Stimulated activated CD4-positive, alpha-beta T cell treated with anti-CD3 and anti-CD28 coated beads, Interleukin-12 subunit alpha, Interleukin-12 subunit beta, amount 100 ng/mL, for 4 hours (primary cell): ENCODE measurements at places on chromosomes 2 and 18.

DNA sequence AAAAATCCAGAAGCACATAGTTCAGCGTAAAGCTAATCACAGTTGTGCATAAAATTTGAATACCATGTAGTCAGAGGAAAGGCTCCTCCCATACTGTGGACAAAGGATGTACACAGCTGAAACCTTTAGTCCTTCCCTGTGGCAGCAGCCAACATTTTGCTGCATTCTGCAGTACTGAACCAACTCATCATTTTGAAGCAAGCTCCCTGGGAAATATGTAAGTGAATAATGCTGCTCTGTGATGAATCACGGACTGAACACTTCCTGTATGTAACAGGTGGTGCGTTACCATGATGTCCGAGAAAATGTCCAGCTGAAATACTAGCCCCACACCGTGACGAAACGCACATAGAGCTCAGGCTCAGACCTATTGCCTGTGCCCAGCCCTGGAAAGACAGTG lies 421.1 kb upstream of the RAB12 start:
- DNase-seq: no peak

DNA sequence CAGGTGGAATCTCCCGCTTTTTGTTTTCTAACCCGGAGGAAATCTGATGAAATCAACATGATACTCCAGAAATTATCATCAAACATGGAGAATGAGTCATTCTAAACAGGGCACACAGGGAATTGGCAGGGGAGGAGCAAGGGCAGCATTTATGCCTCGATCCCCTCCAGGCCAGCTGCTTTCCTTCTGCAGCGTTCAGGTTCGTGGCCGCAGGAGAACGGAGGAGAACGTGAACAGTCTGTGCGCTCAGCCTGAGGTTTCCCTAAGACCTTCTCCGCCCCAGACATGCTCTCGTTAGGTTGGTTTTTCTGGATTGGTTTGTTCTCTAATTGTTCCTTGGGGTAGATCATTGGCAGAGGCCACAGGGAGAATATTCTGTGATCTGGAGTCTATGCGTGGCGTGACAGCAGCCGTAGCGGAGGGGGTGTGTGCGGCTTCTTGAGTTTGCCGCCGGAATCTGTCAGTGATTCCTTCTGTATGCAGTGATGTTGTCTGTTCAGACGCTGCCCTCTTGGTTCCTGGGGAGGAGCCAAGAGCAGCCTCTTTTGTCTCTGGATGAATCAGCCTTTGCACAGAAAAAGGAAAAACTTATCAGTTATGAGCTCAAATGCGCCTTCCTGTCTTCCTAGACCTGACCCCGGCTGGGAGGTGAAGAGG lies 75.9 kb downstream of the SH3BP4 start:
- DNase-seq: no peak

- DNase-seq: no peak
Measured at GRCh38 chr2:24009680-24010476, at the start of gene MFSD2B. Gene MFSD2B, plus strand, starts transcription at chr2:24010085. Its CDS starts 12 bp downstream, at chr2:24010097.

- no peak for DNase-seq
Measured at GRCh38 chr2:207279520-207279919, 113.8 kb upstream of the KLF7 start.

- DNase-seq: no peak
Measured at GRCh38 chr2:150599889-150600288, 112.4 kb upstream of the RND3 start.

DNA sequence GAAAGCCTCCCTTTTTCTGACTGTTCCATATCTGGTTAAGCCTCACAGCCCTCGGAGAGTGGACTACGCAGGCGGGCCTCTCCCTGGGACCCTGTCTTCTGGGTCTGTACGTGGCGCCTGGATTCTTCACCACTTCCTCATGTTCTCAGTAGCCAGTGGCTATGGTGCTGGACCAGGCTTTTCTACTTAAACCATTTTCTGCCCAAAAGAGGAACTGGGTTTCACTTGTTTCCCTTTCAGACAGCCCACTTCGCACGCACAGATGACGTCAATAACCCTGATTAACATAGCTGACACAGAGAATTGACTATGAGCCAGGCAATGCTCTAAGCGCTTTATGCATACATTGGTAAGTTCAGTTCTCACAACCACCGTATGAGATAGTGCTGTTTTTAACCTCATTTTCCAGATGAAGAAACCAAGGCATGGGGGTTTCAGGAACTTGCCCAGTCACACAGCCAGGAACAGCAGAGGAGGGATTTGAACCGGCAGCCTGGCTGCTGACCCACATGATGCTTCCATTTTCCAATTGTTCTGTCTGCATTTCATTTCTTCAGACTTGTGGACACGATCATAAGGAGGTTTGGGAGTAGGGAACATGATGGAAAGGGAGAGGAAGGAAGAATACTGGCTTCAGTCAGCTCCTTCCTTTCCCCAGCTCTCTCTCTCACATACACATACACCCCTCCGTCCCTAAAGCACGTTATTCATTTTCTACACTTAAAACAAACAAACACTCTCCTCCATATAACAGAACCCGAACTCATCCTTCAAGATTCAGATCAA lies 41.7 kb downstream of the MYOM1 start:
- DNase-seq: no peak

- no peak for DNase-seq
Measured at GRCh38 chr2:106094131-106094841, 99.8 kb downstream of the UXS1 start.

GRCh38 chr2:224847961-224848850 lies 132.0 kb upstream of the CCDC195 start:
- no peak for DNase-seq

GRCh38 chr2:226445216-226445861 lies 354.3 kb downstream of the IRS1 start:
- no peak for DNase-seq

GRCh38 chr18:48756511-48757226 lies 194.1 kb downstream of the SMAD7 start:
- no peak for DNase-seq

GRCh38 chr2:133667085-133667484 lies 98.8 kb upstream of the NCKAP5 start:
- DNase-seq: no peak

DNA sequence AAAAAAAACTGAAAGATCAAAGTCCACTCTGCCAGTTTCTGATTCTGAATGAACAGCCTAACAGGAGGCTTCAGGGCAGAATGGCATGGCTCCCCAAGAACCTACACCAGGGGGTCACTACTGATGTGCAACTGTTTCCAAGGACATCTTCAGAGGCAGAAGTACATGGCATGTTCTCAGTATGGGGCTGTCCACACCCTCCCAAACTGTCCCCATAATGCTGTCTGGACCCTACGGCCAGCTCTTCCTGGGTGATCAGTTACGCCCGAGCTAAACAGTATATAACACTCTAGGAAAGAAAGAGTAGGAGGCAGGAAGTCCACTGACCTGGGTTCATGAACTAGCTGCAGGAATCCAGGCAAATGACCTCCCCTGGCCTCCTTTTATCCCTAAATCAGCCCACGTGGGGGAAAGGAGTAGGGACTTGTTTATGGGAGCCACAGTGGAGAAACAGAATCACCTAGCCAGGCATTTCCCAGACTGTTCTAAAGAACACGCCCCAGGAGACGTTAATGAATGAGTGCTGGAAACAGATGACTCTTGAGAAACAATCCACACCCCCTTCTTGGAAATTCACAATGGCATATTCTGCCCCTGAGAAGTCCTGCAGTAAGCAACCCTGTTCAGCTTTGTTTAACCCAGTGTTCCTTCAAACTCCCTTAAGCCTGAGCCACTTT lies 2.5 kb downstream of the TMBIM1 start:
- no peak for DNase-seq

DNA sequence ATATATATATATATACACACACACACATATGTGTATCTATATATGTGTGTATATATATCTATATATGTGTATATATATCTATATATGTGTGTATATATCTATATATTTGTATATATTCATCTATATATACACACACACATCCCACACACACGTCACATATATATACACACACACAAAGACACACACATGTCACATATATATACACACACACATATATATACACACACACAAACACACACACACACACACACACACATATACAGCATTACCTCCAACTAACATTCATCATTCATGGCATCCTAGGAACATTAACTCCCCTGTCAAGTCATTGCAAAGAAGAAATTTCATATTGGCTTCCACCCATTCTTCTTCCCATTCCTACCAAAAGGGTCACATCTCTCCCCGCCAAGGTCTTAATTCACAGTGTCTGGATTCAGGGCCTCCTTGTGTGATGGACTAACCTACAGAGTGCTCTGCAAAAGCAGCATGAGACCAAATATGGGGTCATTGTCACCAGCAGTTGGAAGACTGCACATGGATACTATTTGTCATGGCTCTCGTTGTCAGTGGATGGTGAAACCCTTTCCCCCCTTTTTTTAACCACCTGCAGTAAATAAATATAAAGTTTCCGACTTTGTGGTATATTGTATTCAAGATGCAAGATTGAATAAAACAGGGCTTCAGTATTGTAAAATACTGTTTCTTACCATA lies 67.0 kb downstream of the IRS1 start:
- no peak for DNase-seq

DNA sequence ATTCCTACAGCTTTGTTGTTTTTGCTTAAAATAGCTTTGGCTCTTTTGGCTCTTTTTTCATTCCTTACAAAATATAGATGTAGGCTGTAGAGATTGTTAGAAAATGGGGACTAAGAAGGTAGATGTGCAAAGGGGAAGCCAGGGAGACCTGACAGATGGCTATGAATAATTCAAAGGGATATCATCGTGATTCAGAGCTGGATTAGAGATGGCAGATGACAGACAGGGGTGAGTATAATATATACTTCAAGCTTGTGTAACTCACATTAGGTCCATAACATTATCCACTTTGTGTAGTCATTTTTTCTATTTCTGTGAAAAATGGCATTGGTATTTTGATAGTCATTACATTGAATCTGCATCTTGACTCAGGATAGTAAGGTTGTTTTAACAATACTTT lies 422.9 kb upstream of the ST6GAL2 start:
- no peak for DNase-seq

- DNase-seq: no peak
Measured at GRCh38 chr2:72822794-72823193, 3.0 kb downstream of the EXOC6B start.

DNA sequence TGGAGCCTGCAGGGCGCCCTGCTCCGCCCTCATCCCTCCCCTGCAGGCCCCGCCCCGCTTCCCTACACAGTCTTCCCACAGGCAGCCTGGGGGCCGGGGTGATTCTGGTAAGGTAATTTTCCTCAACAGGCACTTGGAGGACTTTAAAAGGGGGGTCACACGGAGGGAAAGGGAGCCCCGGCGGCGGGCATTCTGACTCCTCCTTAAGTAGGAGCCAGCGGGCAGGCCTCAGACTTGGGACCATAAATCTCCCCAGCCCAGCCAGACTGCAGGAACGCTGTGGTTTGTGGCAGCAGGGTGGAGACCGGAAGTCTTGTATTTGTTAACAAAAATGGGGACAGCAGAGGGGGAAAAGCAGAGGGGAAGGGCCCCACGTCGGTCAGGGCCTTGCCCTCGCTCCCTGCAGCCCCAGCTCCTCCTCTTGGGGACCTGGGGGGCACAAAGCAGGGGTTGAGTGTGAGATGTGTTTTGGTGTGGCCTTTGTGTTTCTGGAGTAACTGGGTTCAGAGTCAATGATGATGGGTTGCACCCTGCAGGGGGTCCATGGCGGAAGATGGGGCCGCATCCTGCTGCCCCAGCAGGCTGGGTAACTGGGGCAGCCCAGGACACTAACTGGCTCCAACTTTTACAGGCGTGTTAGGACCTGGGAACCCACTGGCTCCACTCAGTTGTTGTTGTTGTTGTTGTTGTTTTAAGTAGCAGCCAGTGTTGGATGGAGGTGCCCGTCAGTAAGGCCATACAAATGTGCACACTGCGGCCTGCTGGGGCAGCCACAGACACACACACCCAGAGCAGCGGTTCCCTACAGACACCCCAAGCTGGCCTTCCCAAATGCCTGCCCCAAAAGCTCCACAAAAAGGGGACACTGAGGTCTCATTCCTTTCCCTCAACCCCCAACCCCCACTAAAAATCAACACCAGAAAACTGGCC lies 27.7 kb downstream of the SMAD7 start:
- no peak for DNase-seq
